ENCODE measurements at places on chromosomes 2 and 18.

GRCh38 chr2:176967911-176968450 is 244.6 kb upstream of the HNRNPA3 start:
- DNase-seq = no peak

DNA sequence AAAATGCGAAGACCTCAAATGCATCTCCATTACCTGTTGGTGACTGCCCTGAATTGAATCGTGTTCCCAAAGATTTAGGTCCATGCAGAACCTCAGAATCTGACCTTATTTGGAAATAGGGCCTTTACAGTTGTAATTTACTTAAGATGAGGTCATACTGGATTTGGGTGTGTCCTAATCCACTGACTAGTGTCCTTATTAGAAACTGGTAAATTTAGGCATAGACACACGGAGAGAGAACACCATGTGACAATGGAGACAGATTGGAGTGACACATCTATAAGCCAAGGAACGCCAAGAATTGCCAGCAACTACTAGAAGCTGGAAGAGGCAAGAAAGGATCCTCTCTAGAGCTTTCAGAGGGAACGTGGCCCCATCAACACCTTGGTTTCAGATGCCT is 203.1 kb downstream of the SMAD2 start:
- DNase-seq = no peak

GRCh38 chr18:73670039-73670438 is 477.6 kb downstream of the FBXO15 start:
- DNase-seq = no peak

DNA sequence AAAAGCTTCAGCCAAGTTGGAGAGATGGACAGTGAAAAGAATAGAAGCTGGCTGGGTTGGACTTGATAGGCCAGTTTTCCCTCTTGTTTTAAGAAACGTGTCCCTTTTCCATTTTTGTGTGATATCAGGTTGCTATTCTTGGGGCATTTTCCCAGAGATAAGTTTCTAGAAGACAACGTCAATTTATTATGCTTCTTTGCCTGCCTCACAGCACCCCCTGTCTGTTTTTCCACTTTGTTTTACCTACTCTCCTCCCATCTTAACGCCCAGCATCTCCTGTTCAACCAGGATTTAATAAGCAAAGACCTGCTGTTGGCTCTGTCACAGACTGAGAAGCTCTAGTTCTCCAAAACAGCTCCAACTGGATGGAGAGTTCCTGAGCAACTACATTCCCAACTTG is 317.8 kb upstream of the ZNF521 start:
- DNase-seq = no peak

GRCh38 chr2:119354860-119355259 is 11.8 kb downstream of the C2orf76 start:
- DNase-seq = no peak

Data from activated naive CD4-positive, alpha-beta T cell (primary cell).